Glutamatergic neuron (in vitro differentiated cells): ENCODE measurements at places on chromosomes 11 and 22. TPM values are rescaled to one million over a fixed set of nuclear protein-coding genes. Genes with fewer than 3 reads are reported as not detected.

The RHOG gene
- 6.6 TPM for total RNA-seq

The CRYAB gene
- 0.64 TPM for total RNA-seq

The KRTAP5-10 gene
- not detected for total RNA-seq

The SLC37A4 gene
- total RNA-seq, result 21.2 TPM

The ADAMTS8 gene
- 0.32 TPM for total RNA-seq

The TYR gene
- total RNA-seq, result not detected

The NOX4 gene
- total RNA-seq, result 1.9 TPM

The CD6 gene
- not detected for total RNA-seq

The PRSS23 gene
- 20.2 TPM for total RNA-seq

The SMC1B gene
- not detected for total RNA-seq

The BBOX1 gene
- total RNA-seq, result not detected

The SCUBE2 gene
- total RNA-seq, result 2.5 TPM

The HMBS gene
- total RNA-seq, result 30.4 TPM

- H3K36me3 ChIP-seq, result no peaks in the 10 kb centered on the region
- H3K27ac ChIP-seq, result no peak overlapping the region
- DNase-seq, result no peak
- H3K4me1 ChIP-seq, result peaks cover 2% of the 10 kb centered on the region
- H3K27me3 ChIP-seq, result no peaks in the 10 kb centered on the region
Measured at GRCh38 chr11:12449961-12450715, 72.8 kb downstream of the PARVA start.

GRCh38 chr11:34633990-34634693 lies 13.2 kb downstream of the EHF start:
- no peak overlapping the region for H3K27ac ChIP-seq
- no peaks in the 10 kb centered on the region for H3K4me1 ChIP-seq
- H3K36me3 ChIP-seq, result no peaks in the 10 kb centered on the region

- peaks cover 25% of the 10 kb centered on the region for H3K4me1 ChIP-seq
- DNase-seq, result no peak
- no peak overlapping the region for H3K27ac ChIP-seq
- H3K27me3 ChIP-seq, result peaks cover 9% of the 10 kb centered on the region
- H3K4me3 ChIP-seq, result no peak overlapping the region
Measured at GRCh38 chr22:40729284-40729683, 50.0 kb downstream of the MCHR1 start.

DNA sequence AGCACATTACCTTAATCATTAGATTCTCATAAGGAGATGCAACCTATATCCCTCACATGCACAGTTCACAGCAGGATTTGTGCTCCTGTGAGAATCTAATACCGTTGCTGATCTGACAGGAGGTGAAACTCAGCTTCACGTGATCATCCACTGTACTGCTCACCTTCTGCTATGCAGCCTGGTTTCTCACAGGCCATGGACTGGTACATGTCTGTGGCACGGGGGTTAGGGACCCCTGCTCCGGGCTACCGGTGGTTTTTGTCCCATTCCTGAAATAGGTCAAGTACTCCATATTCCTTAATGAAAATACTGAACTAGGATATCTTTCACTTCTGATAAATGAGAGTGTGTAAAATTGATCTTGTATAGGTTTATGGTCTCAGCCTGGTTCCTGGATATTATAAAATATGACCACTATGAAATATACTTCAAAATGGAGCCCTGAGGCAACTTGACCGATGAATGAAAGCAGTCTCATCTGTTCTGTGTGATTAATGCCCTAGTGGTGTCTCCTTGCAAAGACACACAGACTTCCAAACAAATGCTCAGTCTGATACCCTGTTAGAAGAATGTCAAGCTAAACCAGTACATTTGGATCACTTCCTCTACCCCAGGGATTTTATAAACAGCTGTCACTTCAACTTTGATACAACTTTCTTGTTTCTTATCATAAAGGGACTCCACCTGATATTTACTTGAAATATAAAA lies 492.9 kb upstream of the ANO3 start:
- no peaks in the 10 kb centered on the region for H3K4me1 ChIP-seq
- DNase-seq, result no peak
- H3K27me3 ChIP-seq, result peaks cover 1% of the 10 kb centered on the region
- no peak overlapping the region for H3K4me3 ChIP-seq
- H3K36me3 ChIP-seq, result no peaks in the 10 kb centered on the region

GRCh38 chr11:37657645-37658044 lies 1059.6 kb upstream of the RAG2 start:
- no peaks in the 10 kb centered on the region for H3K4me1 ChIP-seq
- H3K27me3 ChIP-seq, result no peaks in the 10 kb centered on the region
- H3K36me3 ChIP-seq, result no peaks in the 10 kb centered on the region
- H3K4me3 ChIP-seq, result no peak overlapping the region
- DNase-seq, result no peak
- H3K27ac ChIP-seq, result no peak overlapping the region

DNA sequence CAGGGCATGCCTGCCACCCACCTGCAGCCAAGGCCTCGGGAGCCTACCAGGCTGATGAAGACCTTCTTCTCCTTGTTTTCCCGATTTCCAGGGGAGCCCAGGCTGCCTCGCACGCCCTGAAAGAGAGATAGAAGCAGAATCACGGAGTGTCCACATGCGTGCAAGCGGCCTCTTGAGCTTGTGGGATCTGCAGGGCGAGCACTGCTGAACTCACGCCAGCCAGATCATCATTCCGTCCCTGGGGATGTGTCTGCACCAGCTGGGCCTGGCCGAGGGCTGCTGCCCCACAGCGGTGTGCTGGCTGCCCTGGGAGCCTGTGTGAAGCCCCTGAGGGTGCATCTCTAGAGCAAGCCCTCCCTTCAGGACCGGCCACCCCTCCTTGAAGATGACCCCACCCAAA lies 17.9 kb downstream of the USH1C start:
- H3K27ac ChIP-seq, result no peak overlapping the region
- peaks cover 4% of the 10 kb centered on the region for H3K4me1 ChIP-seq
- H3K27me3 ChIP-seq, result peaks cover 4% of the 10 kb centered on the region
- no peak overlapping the region for H3K4me3 ChIP-seq
- DNase-seq, result peak; percentile 59

DNA sequence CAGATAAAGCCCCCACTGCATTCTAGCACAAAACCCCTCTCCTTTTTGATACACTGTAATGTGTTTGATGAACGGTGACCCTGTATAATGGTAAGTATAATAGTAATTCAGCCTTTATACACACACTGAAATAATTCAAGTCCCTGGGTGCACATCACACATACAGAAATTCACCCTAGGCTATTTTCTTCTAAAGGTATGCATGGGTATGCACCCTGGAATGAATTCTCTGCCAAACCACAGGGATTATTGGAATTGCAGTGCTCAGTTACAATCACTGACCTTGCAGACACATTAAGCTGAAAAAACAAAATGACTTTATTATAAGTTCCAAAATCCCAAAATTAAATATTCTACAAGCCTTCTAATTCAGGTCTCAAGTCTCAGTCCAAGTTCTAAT lies 245.9 kb upstream of the FAT3 start:
- no peak overlapping the region for H3K4me3 ChIP-seq
- no peaks in the 10 kb centered on the region for H3K27me3 ChIP-seq
- no peak for DNase-seq
- no peaks in the 10 kb centered on the region for H3K36me3 ChIP-seq
- H3K27ac ChIP-seq, result no peak overlapping the region

DNA sequence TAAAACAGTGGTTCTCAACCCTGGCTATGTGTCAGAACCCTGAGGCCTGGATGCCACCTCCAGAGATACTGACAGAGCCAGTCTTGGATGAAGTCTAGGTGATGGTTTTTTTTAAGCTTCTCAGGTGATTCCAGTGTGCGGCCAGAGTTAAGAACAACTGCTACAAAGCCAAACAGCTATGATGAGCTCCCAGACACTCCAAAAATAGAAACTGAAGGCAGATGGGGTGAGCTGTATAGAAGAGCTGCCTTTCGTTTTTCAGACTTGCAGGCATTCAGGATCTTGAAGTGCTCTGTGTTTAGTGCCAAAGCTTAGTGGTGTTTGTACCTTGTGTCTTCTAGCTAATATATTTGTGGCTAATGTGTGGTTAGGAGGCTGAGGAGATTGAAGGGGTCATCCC lies 14.2 kb downstream of the SCUBE2 start:
- H3K4me1 ChIP-seq, result peaks cover 22% of the 10 kb centered on the region
- no peak overlapping the region for H3K4me3 ChIP-seq
- H3K27ac ChIP-seq, result no peak overlapping the region
- no peak for DNase-seq
- no peaks in the 10 kb centered on the region for H3K36me3 ChIP-seq
- no peaks in the 10 kb centered on the region for H3K27me3 ChIP-seq

- H3K36me3 ChIP-seq, result no peaks in the 10 kb centered on the region
- no peak overlapping the region for H3K4me3 ChIP-seq
- peaks cover 2% of the 10 kb centered on the region for H3K27me3 ChIP-seq
- no peak for DNase-seq
- H3K27ac ChIP-seq, result no peak overlapping the region
Measured at GRCh38 chr11:69689484-69690319, 14.1 kb downstream of the FGF19 start.

DNA sequence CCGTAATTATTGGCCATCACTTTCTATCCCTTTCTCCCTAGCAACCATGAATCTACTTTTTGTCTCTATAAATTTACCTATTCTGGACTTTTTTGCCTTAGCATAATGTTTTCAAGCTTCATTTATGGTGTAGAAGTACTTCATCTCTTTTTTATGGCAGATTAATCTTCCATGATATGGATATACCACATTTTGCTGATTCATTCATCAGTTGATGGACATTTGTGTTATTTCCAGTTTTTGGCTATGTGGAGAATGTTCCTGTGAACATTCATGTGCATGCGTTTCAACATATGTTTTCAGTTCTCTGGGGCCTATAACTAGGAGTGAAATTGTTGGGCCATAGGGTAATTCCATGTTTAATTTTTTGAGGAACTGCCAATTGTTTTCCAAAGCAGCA lies 12.8 kb downstream of the CAPN1 start:
- H3K27me3 ChIP-seq, result peaks cover 1% of the 10 kb centered on the region
- peaks cover 3% of the 10 kb centered on the region for H3K36me3 ChIP-seq
- H3K4me3 ChIP-seq, result no peak overlapping the region
- no peaks in the 10 kb centered on the region for H3K4me1 ChIP-seq
- H3K27ac ChIP-seq, result no peak overlapping the region

GRCh38 chr22:48939441-48940265 lies 888.0 kb downstream of the BRD1 start:
- H3K27ac ChIP-seq, result no peak overlapping the region
- H3K4me1 ChIP-seq, result no peaks in the 10 kb centered on the region
- DNase-seq, result no peak
- peaks cover 5% of the 10 kb centered on the region for H3K27me3 ChIP-seq

DNA sequence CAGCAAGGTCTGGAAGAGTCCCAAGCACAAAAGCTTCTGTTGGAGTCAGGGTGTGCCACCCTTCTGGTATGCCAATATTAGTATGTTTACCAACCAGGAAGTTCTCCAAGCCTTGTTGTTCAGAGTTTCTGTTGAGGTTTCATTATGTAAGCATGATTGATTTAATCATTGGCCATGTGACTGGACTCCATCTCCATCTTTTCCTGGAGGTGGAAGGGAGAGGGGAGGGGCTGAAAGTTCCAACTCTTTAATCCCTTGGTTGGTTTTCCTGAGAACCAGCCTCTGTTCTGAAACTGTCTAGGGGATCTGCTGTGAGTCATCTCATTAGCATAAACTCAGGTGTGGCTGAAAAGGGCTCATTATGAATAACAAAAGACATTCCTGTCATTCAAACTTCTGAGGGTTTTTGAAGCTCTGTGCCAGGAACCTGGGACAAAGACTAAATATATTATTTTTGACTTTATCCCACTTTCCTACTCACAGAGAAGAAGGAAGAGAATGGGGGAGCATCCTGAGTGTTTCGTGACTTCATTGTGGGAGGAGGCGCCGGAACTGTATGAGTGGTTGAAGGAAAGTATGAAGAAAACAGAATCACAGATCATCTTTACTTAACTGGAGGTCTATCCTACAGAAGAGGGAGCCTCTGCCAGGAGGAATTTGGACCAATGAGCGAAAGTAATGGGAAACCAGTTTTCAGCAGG lies 138.2 kb downstream of the NECTIN1 start:
- H3K27ac ChIP-seq, result no peak overlapping the region
- H3K4me3 ChIP-seq, result no peak overlapping the region
- no peak for DNase-seq
- H3K36me3 ChIP-seq, result no peaks in the 10 kb centered on the region
- H3K27me3 ChIP-seq, result peaks cover under 1% of the 10 kb centered on the region

GRCh38 chr22:30396871-30397655 lies at the start of gene SEC14L2:
SEC14L2 (plus strand) TSS chr22:30397018; CDS start chr22:30397117, 99 bp downstream.
- H3K27me3 ChIP-seq, result peaks cover 15% of the 10 kb centered on the region
- no peak within 1 kb of the TSS for H3K27ac ChIP-seq
- DNase-seq, result peak; percentile 53

- no peaks in the 10 kb centered on the region for H3K36me3 ChIP-seq
- no peak for DNase-seq
- peaks cover 9% of the 10 kb centered on the region for H3K27me3 ChIP-seq
- H3K4me1 ChIP-seq, result peaks cover 8% of the 10 kb centered on the region
- H3K27ac ChIP-seq, result no peak overlapping the region
- H3K4me3 ChIP-seq, result no peak overlapping the region
Measured at GRCh38 chr11:126790550-126791081, 210.0 kb downstream of the KIRREL3 start.

DNA sequence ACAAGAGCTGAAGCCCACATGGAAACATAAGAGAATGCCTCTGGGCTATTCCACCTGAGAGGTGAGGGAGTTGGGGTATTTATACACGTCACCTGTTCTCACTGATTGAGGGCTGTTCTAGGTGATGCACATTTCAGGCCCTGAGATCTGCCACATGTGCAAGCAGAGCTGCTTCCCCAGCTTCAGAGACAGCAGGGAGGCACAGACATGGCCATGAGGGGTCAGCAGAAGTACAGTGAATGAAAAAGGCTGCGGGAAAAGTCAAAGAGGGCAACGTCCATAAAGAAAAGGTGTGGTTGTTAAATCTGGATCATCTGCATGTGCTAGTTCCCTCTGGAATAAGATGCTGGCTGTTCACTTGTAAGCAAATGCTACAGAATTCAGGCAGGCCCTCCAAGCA lies 75.4 kb downstream of the GAB4 start:
- H3K27ac ChIP-seq, result no peak overlapping the region
- no peaks in the 10 kb centered on the region for H3K36me3 ChIP-seq
- no peak for DNase-seq
- peaks cover 2% of the 10 kb centered on the region for H3K27me3 ChIP-seq
- peaks cover 16% of the 10 kb centered on the region for H3K4me1 ChIP-seq

- no peaks in the 10 kb centered on the region for H3K27me3 ChIP-seq
- H3K36me3 ChIP-seq, result no peaks in the 10 kb centered on the region
- DNase-seq, result no peak
- no peak overlapping the region for H3K4me3 ChIP-seq
- no peaks in the 10 kb centered on the region for H3K4me1 ChIP-seq
- no peak overlapping the region for H3K27ac ChIP-seq
Measured at GRCh38 chr11:38009932-38010331, 1411.9 kb upstream of the RAG2 start.

- H3K36me3 ChIP-seq, result no peaks in the 10 kb centered on the region
- no peak for DNase-seq
- H3K4me3 ChIP-seq, result no peak overlapping the region
- peaks cover 7% of the 10 kb centered on the region for H3K27me3 ChIP-seq
- no peak overlapping the region for H3K27ac ChIP-seq
Measured at GRCh38 chr22:44729391-44730021, 22.9 kb upstream of the ARHGAP8 start.

DNA sequence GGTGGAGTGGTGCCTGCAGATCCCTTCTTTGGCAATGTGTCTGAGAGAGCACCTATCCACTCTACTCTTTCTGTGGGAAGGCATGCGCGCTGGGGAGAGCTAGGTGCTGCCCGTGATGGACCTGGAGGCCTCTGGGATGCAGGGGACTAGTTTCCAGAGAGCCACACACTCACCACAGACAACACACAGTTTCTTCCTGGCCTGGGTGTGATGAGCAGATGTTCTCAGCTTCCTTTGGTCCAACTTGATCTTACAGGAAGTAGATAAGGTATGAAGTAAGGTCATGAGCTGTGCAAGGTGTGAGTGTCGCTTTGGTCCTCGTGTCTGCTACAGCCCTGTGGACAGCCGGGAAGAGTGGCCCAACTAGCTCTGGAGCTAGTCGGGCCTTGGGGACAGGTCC lies 27.3 kb upstream of the SUSD2 start:
- no peaks in the 10 kb centered on the region for H3K36me3 ChIP-seq
- peaks cover 12% of the 10 kb centered on the region for H3K27me3 ChIP-seq
- H3K4me1 ChIP-seq, result peaks cover 9% of the 10 kb centered on the region
- H3K4me3 ChIP-seq, result no peak overlapping the region
- no peak overlapping the region for H3K27ac ChIP-seq
